Naive thymus-derived CD8-positive, alpha-beta T cell (primary cell): ENCODE measurements at places on chromosomes 4 and X.

GRCh38 chrX:27968352-27968751 is 12.9 kb downstream of the DCAF8L1 start:
- no peak for DNase-seq

DNA sequence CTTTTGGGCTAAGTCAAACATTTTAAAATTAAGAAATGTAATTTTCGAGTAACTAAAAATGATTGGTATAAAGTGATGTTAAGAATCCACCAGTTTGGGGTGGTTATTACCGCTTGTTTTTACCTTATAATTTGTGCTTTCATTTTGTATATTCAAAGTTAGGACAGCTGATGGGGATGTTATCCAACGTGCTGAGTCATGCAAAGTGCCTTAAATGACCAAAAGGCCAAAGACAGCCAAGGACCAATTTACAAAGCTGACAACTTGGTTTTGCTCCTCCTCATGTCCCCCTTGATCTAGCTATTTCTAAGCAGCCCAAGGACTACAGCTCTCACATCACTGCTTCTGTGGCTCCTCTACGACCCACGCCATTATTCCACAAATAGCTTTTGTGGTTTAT is 181.4 kb upstream of the PCDH7 start:
- DNase-seq, result no peak

GRCh38 chr4:126544276-126544675 is 1088.5 kb upstream of the INTU start:
- no peak for DNase-seq

DNA sequence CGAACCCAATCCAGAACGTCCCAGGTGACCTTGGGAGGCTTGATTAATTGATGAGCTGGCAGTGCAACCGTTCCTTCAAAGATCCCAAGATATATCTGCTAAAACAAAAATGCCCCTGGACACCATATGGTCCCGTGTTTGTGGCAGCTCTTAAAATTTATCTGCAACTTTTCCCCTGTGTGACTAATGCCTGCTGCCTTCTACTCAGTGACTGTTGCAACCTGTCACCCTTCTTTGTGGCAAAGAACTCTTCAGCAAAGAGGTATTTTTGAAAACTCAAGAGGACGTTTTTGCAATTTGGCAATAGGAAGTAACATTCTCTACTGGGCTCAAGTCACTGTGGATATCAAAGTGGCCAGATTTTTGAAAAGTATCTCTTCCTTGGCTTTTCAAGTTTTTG is 75.8 kb upstream of the SOD3 start:
- no peak for DNase-seq

DNA sequence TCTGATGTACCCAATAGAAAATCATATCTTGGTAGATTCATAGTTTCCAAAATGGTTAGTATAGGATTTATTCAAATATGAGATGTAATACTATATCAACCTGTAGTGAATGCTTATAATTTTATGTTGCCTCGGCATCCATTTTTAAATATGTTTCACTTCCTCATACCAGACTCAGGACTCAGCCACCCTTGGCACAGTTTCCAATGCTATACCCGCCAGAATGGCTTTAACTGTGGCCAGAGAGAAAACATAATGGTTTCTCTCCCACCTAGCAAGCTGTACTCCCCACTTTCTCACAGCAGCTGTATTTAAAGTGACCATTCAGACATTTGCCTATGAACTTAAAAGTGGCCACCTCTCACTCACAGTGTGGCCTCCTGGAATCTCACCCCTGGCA is 466.6 kb upstream of the PABPC4L start:
- no peak for DNase-seq
